ENCODE measurements at places on chromosomes 2 and 18. TPM values are rescaled to one million over a fixed set of nuclear protein-coding genes. Genes with fewer than 3 reads are reported as not detected.

The COA5 gene
- total RNA-seq, result 35.7 TPM

The ANKRD30BL gene
- not detected for total RNA-seq

The CETN1 gene
- total RNA-seq, result not detected

The CYP1B1 gene
- total RNA-seq, result 1.8 TPM

The LHCGR gene
- not detected for total RNA-seq

The LIPG gene
- 87.5 TPM for total RNA-seq

The SLC11A1 gene
- total RNA-seq, result 0.12 TPM

The CRYGC gene
- not detected for total RNA-seq

The SLC5A7 gene
- total RNA-seq, result not detected

The MAIP1 gene
- 42.1 TPM for total RNA-seq

DNA sequence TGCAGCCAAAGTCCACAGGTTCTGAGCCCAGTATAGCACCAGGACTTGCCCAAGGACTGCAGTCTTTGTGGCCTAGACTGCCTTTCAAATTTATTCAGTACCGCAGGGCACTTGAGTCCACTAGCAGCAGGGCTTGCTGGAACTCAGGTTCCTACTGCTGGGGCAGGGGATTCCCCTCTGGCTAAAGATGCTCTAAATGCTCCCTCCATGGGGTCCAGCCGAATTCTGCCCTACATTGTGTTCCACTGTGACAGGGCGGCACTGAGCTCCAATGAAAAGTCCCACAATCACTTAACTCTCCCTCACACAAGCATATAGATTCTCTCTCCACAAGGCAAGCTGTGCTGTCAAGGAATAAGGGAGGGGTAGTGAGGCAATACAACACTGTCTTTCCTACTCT, 518.1 kb upstream of the VRK2 start:
- no peak for DNase-seq

DNA sequence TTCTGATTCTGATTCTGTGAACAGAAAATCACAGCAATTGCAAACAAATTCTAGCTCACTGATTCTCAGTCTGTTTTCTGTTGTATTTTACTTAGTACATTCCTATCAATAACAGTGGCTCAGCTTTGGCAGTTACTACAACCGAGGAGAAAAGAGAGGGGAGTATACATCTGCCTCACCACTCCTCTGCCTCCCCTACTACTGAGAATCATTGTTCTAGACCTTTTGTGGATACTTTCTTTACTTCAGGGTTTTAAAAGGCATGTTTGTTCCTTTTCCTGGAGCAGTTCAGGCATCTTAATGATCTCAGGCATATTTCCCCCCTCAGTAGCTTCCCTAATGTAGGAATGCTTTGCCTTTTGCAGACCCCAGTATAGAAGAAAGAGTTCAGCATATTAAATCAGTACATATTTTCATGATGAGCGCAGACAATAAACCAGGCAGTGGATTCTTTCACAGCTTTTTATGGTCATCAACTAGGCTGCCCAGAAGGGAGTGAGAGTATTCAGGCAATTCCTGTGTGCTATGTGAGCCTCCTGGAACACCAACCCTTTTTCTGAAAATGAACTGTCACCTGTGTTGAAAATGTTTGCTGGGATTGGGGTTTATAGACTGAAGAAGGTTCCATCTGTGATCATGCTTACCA, 10.3 kb downstream of the STAMBP start:
- no peak for DNase-seq

- no peak for DNase-seq
Observed at GRCh38 chr2:191666732-191667131, 11.2 kb upstream of the NABP1 start.

- no peak for DNase-seq
Observed at GRCh38 chr2:181169503-181169902, 189.1 kb downstream of the UBE2E3 start.

- DNase-seq, result peak; percentile 18
Observed at GRCh38 chr2:1634681-1635341, 109.5 kb downstream of the PXDN start.

DNA sequence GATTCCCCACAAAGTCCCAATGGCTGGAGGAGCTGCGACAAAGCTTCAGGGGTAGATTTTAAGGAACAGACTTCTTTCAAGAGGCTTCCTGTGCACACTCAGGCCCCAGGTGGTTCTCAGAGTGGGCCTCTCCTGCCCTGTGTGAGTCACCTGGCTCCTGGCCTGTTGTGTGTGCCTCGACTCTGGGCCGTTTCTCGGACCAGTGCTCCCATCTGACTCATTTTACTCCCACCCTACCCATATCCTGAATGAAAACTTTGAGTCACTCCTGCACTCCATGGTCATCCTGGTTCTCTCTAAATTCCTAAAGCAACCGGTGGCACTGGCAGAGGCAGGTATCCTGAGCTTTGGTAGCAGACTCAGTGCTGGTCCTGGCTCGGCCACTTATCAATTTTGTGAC, 84.1 kb downstream of the CELF4 start:
- no peak for DNase-seq

DNA sequence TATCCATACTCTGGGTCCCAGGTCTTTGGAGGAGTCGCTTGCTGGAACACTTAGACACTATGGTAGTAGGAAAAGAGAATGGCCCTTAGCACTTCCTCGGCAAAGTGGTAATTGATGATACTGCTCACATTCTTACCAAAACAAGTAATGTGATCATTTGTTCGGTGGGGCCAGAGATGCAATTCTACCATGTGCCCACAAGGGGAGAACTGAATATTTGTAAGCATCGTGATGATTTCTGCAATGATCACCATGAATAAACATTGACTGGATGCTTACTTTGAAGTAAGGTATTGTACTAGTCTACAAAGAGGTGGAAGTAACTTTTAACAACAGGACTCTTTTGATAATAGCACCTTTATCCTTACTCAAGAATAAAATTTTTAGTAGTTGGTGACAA, 109.7 kb downstream of the CD8B2 start:
- no peak for DNase-seq

DNA sequence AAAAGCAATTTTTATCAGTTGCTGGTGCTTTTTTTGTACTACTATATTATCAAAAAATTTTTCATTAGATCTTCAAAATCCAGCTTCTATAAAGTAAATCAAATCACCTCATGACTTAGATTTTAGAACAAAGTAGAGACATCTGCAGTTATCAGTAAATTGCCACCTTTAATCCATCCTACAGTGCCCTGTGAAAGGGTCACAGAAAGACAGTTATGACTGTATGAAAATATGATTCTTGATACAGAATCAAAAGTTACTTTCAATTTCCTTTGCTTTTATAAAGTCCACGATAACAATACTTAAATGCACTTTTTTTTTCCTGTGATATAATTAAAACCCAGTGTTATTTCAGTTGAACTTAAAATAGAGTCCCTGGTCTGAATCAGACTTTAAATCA, 61.4 kb downstream of the PRPF40A start:
- DNase-seq, result no peak

DNA sequence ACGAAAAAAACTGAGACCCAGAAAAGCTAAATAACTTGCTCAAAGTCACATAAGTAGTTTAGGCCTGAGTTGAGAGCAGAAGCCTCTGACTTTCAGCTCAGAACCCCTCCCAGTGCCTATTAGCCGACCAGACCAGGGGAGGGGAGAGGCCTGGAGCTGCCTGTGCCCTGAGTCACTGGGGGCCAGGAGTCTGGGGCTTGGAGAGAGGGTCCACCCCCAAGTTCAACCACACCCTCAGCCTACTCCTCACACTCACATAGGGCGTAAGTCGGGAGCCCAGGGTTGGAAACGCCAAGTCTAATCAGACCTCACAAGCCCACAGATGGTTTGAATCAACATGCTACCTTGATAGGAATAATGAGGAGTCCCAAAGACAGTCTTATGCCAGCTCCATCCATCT, 12.6 kb upstream of the PKDCC start:
- no peak for DNase-seq

- no peak for DNase-seq
Observed at GRCh38 chr2:149825473-149825872, 237.9 kb upstream of the MMADHC start.

- peak; percentile 42 for DNase-seq
Observed at GRCh38 chr2:157488877-157489276, 45.0 kb upstream of the CYTIP start.

- DNase-seq, result no peak
Observed at GRCh38 chr2:152309352-152310214, 25.4 kb upstream of the FMNL2 start.

DNA sequence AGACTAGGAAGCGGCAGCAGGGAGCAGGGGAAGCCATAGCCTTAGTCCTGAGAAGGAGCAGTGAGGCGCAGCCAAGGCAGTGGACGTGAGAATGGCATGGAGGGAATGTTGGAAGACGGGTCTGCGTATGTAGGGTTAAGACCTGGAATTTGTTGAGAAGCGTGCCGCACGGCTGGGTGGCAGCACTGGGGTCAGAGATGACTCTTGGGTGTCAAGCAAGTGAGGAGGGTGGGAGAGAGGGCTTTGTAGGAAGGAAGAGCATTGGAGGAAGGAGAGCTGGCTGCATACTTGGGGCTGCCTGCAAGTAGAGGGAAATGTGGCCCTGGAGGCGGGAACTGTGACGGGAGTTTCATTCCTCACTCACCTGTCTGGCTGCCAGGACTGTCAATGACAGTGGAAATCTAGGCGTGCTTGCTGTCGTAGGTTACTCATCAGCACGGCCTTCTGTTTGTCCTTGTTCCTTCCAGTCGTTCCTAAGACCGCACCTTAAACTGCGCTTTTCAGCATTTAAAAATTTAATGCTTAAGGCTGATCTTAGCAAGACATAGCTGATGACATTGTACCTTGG, 108.0 kb downstream of the ITGB1BP1 start:
- DNase-seq, result peak; percentile 71

GRCh38 chr2:59680863-59681262, 872.6 kb downstream of the BCL11A start:
- no peak for DNase-seq

GRCh38 chr2:69914164-69914949, 552 bp upstream of the MXD1 start:
- peak; percentile 100 for DNase-seq

DNA sequence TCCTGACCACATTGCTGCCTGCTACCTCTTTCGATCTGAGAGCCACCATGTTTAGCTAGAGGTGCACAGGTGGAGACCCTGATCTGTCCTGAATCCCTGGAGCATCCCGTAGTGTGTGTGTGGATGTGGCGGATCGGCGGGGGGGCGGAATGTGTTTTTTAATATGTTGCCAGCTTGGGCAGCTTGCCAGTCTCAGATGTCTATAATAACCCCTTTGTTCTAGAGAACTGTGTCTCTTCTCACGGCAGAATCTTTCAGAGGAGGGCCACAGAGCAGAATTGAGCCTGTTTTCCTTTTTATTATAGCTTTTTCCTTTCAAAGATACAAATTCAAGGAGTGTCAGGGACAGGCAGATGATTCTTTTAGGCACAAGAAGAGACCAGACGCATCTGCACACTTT, 934.1 kb upstream of the KLHL29 start:
- no peak for DNase-seq

GRCh38 chr2:236080412-236080811, 87.8 kb downstream of the GBX2 start:
- no peak for DNase-seq

- DNase-seq, result no peak
Observed at GRCh38 chr2:168907940-168908662, 7.0 kb downstream of the G6PC2 start.

GRCh38 chr2:155485141-155485842, 786.8 kb downstream of the KCNJ3 start:
- no peak for DNase-seq

DNA sequence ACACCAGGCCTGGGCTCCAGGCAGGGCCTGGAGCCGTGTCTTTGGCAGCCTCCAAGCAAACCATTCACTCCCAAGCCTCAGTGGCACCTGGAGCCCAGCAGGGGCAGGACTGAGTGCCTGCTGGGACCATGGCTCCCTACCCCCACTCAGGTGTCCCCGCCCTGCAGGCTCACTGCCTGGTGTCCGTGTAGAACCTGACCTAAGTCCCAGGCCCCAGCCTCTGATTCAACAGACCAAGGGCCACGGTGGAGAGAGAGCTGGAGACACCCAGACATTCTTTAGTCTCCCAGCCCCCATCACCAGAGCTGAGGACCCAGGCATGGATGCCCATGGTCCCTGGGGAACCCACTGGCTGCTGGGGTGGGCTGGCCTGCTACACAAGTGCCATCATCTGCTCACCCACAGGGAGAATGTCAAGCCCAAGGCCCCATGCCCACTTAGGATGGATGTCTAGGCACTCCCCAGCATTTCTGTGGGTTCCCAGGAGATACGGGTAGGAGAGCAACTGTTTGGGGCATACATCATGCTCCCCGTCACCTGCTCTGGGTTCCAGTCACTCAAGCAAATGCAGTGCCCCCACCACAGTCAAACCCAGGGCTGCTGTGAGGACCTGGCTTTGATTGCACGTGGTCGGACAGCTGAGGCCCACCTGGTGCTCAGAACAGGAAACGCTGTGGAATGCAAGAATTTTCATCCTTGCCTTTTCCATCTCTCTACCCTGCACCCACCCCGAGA, 42.9 kb upstream of the ATG16L1 start:
- DNase-seq, result no peak

DNA sequence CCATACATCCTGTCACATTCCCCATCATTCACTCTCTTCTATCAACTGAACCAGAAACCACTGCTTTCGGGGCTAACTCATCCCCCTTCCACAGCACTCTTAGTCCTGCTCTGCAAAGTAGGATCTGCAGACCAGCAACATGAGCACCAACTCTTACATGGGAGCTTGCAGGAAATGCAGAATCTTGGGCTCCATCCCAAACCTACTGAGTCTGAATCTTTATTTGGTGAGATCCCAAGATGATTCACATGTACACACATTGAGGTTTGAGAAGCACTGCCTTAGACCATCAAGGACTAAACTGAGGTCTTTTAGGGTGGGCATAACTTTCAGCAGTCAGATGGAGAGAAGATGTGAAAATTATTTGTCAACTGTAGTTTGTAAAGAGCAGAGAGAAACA, 235.6 kb upstream of the EPHA4 start:
- no peak for DNase-seq

GRCh38 chr2:233165895-233166661, 85.4 kb upstream of the ATG16L1 start:
- DNase-seq, result no peak

DNA sequence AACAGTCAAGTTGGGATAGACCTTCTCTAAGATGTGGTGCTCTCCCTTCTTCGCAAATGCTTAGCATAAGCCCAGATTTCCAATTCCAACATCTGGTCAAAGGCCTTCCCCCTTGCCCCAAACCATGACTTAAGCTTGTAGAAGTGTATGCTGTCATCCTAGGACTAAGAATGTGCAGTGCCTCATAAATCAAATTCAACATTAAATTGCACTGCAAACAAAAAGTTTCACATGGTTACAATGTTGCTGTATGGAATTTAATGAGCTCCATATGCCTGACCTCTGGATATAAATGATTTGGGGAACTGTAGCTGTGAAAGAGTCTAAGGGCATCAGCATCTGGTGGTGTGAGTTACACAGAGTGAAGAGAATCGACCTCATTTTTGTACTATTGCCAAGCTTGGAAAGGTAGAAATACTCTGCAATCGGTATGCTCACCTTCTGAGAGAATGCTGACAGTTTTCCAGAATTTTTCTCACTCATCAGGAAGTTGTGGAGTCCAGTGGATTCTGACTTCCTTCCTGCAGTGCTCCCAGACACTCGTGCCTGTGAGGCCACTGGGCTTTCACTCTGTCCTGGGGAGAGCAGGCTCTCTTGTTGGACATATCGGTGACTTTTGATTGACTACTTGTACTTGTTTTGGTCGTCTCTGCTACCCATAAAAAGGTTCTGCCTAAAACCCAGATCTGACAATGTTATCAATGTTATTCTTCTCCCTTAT, 40.6 kb downstream of the FASTKD2 start:
- no peak for DNase-seq
